ENCODE measurements at places on chromosomes 1 and 21. TPM values are rescaled to one million over a fixed set of nuclear protein-coding genes. Genes with fewer than 3 reads are reported as not detected.

BRINP3 gene
- 4.5 TPM for polyA plus RNA-seq

- no peak for DNase-seq
Measured at GRCh38 chr1:214476229-214476985, 75.0 kb downstream of the PTPN14 start.

DNA sequence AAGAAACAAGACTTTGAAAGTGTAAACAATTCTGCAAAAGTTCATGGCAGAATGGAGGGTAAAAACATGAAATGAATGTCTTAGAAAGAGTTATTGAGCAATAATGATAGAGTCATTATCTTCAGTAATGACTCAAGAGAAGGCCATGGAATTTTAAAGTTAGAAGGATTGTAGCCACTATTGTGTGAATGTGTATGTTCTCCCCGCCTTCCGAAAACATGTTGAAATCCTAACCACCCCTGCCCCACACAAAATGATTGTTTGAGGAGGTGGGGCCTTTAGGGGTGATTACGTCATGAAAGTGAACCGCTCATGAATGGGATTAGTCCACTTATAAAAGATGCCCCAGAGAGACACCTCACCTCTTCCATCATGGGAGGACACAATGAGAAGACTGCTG, 93.8 kb upstream of the CCDC190 start:
- no peak for DNase-seq

GRCh38 chr21:31267644-31268043, 76.4 kb downstream of the TIAM1 start:
- no peak for DNase-seq

FGGY gene
- polyA plus RNA-seq, result 22.1 TPM

GRCh38 chr1:21175324-21175669, 1.4 kb downstream of the EIF4G3 start:
- no peak for DNase-seq

CDK18 gene
- polyA plus RNA-seq, result 20.4 TPM

GRCh38 chr1:57254022-57254421, 169.8 kb downstream of the DAB1 start:
- DNase-seq, result no peak

PLA2G2C gene
- polyA plus RNA-seq, result 0.33 TPM

GRCh38 chr1:13642306-13643004, 57.5 kb upstream of the PRDM2 start:
- no peak for DNase-seq

DNA sequence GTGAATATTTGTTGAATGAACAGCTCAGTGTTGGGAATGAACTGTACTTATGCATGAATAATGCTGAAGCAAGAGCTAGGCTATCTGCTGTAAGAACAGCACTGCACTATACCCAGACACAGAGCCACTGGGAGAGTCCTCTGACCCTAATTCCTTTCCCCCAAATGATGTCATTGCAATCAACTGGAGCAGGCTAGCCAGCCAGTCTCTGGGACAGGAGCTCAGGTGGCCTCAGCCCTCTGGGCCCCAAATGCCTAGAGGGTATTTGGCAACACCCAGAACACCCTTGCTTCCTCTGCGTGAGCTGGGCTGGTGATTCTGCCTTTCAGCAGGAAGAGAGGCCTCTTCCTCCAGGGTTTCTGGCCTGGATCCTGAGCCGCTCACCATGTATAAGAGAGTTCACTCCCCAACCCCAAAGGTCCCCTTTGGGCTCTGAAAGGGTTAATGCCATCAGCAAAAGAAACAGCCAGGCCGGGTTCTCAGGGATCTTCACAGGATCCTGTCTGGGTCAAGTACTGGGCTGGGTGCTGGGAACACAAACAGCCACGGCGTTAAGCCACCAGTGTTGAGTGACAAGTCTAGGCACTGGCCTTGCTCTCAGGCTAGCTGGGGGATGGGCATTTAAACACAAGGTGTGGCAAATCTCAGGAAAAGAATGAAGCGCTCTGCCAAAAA, 3.7 kb upstream of the PADI4 start:
- no peak for DNase-seq

SH2D2A gene
- polyA plus RNA-seq, result 1.5 TPM

GRCh38 chr1:196910215-196910614, 22.4 kb downstream of the CFHR4 start:
- DNase-seq, result no peak

UBL4B gene
- not detected for polyA plus RNA-seq

PLD5 gene
- polyA plus RNA-seq, result 0.70 TPM

DFFB gene
- 7.8 TPM for polyA plus RNA-seq

WDR26 gene
- polyA plus RNA-seq, result 92.3 TPM

TSNAX gene
- 54.3 TPM for polyA plus RNA-seq

DNA sequence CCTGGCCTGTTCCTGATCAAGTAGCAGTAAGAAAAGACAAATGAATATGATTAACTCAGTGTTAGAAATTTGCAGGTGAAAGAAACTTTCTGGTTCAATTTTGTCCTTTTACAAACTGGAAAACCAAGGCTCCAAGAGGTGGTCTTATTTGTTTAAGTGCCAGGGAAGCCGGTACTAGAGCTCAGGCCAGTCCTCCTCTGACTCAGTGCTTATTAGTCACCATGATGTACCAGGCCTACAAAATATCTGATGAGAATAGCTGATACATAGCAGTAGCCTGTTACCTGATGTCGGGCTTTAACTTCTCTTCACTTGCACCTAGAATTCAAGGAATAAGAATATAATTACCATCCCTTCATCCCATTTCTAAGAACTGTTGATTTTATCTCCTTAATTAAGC, 394.8 kb downstream of the LMX1A start:
- no peak for DNase-seq

GRCh38 chr1:169348383-169349036, 19.1 kb downstream of the NME7 start:
- peak; percentile 41 for DNase-seq

DNA sequence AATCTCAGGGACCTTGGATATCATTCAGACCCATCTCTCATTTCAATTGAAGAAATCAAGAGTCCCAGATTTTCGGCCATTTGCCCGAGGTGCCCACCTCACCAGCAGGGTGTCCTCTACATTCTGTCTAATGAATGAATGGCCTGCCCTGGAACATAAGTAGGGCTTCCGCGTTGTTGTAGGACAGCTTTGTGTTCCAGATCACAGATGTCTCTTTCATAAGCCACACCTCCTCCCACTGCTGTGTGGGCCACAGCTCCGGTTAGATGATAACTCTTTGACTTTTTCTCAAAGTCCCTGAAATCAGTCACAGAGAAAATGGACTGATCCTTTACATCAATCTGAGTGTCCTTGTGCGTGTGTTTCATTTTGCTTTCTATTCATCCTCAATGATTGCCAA, 144.4 kb downstream of the RGS7 start:
- no peak for DNase-seq

RHOU gene
- 17.6 TPM for polyA plus RNA-seq

- DNase-seq, result no peak
Measured at GRCh38 chr21:36400719-36401118, 15.5 kb downstream of the CHAF1B start.

AGMAT gene
- polyA plus RNA-seq, result 35.6 TPM

SELE gene
- 0.48 TPM for polyA plus RNA-seq

DNA sequence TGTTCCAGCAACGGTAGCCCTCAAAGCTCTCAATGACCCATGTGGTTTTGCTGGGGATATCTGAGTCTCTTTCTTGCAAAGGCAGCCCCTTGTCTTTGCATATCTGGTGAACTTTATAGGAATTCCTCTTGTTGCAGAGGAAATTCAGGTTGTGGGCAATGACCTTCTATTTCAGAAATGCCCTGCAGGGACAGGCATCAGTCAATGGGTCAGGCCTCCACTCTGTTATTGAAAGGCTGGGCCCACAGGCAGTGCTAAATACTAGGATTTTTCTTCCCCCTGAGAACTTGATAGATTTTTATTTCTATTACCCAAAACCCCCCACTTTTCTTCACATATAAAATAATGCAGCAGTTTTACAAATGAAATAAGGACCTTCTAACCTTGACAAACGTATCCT, 131.1 kb downstream of the TNR start:
- no peak for DNase-seq

DNA sequence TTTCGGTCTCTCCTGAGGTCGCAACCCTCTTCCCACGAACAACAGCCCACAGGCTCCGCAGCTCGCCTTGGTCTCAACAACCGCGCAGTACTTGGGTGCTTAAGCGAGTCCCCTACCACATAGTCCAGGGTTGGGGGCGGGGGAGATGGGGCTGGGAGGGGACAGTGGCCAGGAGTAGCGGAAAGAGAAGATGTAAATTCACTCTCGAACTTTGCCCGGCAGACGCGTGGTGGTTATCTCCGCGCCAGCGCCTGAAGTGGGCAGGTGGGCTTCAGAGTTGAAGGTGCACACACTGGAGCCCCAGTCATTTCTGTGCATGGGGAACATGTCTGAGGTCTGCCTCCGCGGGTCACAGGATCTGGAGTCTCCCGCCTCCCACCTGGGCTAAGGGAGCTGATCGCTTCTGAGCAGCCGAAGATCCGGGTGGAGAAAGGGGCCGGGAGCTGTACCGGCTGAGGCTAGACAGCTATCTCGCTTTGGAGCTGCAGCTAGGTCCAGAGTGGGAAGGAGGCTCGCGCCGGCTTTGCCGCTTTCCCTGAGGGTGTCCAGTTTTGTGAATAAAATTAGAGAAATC, 4.3 kb upstream of the FOXD2 start:
- DNase-seq, result no peak

TTC34 gene
- 0.90 TPM for polyA plus RNA-seq

GRCh38 chr1:33137800-33138199, 44.0 kb downstream of the TRIM62 start:
- DNase-seq, result no peak

GRCh38 chr21:35927262-35927661, 133.1 kb downstream of the SETD4 start:
- no peak for DNase-seq

CD53 gene
- polyA plus RNA-seq, result 7.9 TPM

KANK4 gene
- 21.4 TPM for polyA plus RNA-seq

PAFAH2 gene
- polyA plus RNA-seq, result 18.5 TPM

GRCh38 chr1:173137107-173137706, 69.9 kb downstream of the TNFSF4 start:
- DNase-seq, result no peak

GRCh38 chr1:18283601-18284385, 176.2 kb downstream of the IGSF21 start:
- DNase-seq, result no peak

DNA sequence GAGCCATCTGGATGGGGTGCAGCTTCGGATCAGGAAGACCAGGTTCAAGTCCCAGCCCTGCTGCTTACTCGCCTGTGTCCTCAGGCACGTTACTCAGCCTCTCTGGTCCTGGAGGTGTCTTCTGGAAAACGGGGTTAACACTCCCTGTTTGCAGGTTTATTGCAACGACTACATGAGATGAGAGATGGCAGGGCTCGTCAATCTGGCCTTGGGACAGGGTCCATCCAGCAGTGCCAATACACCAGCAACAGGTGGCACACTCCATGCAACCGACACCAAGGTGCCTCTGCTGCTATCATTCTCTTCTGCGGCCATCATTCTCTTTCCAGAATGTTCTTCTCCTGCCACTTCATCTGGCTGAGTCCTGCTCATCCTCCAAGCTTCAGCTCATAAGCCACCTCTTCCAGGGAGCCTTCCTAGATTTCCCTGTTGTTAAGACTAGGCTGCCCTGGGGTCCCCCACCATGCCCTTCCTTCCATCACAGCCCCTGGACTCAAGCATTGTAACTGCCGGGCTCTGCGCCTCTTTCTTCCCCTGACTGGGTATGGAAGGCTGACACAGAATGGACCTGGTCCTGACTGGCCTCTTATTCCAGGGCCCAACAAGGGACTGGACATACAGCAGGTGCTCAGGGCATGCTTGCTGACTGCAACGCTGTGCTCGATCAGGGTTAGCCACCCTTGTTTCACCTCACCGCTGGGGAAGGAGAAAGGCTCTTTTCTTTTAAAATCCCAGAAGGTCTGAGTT, 87.4 kb downstream of the DMRTB1 start:
- DNase-seq, result no peak

GRCh38 chr1:97646071-97646470, 274.8 kb downstream of the DPYD start:
- DNase-seq, result no peak

- no peak for DNase-seq
Measured at GRCh38 chr1:46686255-46686654, 14.6 kb downstream of the TEX38 start.

UBAP2L gene
- 191 TPM for polyA plus RNA-seq

GRCh38 chr1:167927046-167927754, 9.3 kb upstream of the DCAF6 start:
- DNase-seq, result no peak
